ENCODE measurements at places on chromosomes 2 and 18.
A peak's percentile ranks its signal among the peaks of the same experiment; 100 is the strongest.

- no peak for DNase-seq
These were observed 104.5 kb downstream of the OSBPL6 start for GRCh38 chr2:178298785-178299212.

DNA sequence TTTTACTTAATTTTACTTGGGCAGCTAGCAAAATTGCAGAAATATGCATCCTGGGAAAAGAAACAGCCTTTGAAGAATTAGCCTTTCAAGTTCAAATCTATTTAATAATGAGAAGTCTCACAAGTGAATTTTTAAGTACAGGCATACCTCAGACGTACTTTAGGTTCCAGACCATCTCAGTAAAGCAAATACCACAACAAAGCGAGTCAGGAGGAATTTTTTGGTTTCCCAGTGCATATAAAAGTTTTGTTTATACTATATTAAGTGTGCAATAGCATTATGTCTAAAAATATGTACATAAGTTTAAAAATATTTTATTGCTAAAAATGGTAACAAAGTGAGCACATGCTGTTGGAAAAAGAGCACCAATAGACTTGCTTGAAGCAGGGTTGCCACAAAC lies 50.8 kb upstream of the TWSG1 start:
- DNase-seq, result no peak

DNA sequence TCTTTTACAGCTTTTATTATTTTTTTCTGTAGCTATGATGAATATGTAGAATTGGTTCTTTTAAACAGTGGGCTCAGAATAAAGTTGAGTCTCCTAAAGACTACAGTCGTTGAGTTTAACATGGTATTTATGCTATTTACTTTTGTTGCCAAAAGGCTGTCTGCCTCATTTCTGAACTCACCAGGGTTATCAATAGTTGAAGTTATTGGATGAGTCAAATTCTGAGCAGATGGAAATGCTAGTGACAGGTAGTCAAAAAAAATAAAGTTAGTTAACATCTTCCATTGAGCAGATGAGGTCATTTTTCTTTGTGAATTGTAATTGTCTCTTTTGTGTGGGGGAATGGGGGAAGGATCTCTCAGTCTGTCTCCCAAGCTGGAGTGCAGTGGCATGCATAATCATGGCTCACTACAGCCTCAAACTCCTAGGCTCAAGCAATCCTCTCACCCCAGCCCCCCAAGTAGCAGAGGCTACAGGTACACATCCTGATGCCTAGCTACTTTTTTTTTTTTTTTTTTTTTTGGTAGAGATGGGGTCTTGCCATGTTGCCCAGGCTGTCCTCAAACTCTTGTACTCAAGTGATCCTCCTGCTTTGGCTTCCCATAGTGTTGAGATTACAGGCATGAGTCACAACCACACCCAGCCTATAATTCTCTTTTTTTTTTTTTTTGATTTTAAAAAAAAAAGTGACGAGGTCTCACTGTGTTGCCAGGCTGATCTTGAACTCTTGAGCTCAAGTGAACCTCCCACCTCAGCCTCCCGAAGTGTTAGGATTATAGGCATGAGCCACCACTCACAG lies 8.9 kb downstream of the PAPOLG start:
- no peak for DNase-seq

DNA sequence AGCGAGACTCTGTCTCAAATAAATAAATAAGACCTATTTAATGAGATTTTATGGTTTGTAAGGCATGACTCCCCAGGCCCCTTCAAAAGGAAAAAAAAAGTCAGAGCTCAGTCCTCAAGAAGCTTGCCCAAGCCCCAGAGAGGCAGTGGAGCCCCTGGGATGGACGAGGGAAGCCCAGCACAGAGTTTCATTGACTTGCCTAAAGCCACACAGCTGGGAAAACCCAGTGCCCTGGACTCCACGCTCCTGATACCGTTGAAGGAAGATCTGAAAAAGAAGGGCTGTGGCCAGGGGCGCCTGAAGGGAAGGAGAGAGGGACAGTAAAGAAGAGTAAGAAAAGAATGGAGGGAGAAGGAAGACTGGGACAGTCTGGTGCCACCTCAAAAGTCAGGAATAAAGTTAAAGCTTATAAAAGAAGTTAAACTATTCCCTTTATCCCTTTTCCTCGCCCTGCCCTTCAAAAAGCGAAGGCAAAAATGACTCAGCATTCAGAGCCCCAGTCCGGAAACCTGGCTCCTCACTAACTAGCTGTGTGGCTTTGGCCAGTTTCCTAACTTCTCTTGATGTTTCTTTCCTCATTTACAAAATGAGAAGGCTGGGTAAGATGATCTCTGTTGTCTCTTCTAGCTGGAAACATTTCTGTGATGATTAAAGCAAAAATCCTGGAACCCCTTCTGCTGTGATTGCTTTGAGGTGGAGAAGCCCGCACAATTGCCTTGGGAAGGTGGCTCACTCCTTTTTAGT lies 46.7 kb downstream of the LYPD1 start:
- DNase-seq, result no peak

- DNase-seq, result no peak
These were observed 331.3 kb downstream of the KIAA1328 start for GRCh38 chr18:37160038-37160820.

- DNase-seq, result no peak
These were observed 18.6 kb downstream of the CAPN10 start for GRCh38 chr2:240604939-240605716.

GRCh38 chr2:150482667-150483400 lies 4.6 kb downstream of the RND3 start:
- no peak for DNase-seq

DNA sequence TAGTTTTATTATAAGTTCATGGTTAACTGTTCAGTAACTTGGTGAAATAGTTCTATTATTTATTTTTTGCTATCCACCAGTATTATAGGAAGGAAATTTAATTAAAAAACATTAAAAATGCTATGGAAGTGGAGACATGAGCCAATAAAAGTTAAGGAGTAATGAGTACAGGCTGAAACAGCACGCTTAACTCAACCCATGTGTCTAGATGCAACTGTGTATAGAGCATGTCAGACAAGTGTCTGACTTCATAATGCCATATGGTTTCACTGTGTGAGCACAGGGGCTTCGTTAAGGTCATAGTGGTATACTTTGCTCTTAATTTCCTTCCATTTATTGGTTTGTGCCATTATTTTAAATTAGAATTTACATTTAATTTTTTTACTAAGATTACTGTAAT lies 566.8 kb upstream of the NRP2 start:
- DNase-seq, result no peak

DNA sequence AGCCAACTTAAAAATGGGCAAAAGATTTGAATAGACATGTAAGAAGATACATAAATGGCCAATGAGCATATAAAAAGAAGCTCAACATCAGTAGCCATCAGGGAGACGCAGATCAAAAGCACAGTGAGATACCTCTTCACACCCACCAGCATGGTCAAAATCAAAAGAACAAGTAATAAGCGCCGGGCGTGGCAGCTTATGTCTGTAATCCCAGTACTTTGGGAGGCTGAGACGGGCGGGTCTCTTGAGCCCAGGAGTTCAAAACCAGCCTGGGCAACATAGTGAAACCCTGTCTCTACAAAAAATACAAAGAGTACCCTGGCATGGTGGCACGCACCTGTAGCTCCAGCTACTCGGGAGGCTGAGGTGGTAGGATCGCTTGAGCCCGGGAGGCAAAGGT lies 4.6 kb upstream of the CIB4 start:
- no peak for DNase-seq

DNA sequence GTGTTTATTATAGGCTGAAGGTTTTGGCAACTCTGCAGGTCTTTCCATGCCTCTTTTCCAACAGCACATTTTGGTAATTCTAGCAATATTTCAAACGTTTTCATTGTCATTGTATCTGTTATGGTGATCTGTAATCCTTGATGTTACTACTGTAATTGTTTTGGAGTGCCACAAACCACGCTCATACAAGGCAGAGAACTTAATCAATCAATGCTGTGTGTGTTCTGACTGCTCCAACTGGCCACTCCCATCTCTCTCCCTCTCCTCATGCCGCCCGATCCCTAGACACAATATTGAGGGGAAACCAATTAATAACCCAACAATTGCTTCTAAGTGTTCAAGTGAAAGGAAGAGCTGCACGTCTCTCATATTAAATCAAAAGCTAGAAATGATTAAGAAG lies 32.9 kb downstream of the HDLBP start:
- DNase-seq, result no peak

- DNase-seq, result no peak
These were observed 209.4 kb upstream of the CXCR4 start for GRCh38 chr2:136327162-136327852.

DNA sequence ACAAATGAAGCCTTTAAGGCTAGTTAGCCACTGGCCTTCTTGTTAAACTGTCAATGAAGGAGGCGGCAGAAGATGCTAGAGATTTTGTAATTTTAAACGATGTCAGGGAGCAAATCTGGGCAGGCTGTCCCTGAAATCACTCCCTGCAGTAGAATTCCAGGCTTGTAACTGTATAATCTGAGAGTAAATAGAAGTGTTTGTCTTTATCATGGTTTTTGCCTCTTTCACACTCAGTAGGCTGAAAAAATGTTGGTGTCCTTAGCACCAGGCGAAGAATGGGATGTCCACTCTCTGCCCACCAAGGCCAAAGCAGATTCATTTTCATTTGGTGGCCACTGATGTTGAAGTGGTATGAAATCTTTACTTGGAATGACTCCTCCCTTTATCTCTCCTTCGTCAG lies 136.9 kb upstream of the THSD7B start:
- DNase-seq, result no peak

DNA sequence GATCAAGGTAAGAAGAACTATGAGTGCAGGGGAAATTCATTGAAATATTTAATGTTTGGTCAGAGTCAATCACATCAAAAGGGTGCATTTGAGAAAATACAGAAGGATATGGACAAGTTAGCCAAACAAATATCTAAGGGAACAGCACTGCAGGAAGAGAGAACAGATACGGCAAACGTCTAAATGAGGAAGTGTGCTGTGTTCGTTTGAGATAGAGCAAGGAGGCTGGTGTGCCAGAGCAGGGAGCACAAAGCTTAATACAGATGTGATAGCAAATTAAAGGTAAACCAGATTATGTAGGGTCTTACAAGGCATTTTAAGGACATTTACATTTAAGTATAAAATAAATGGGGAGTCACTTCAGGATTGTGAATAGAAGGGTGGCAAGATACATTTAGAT lies 241.3 kb upstream of the ZNF804A start:
- DNase-seq, result no peak

- DNase-seq, result no peak
These were observed 2.1 kb downstream of the PROKR1 start for GRCh38 chr2:68645523-68645922.

GRCh38 chr2:69055688-69056470 lies 42.9 kb downstream of the ANTXR1 start:
- no peak for DNase-seq

DNA sequence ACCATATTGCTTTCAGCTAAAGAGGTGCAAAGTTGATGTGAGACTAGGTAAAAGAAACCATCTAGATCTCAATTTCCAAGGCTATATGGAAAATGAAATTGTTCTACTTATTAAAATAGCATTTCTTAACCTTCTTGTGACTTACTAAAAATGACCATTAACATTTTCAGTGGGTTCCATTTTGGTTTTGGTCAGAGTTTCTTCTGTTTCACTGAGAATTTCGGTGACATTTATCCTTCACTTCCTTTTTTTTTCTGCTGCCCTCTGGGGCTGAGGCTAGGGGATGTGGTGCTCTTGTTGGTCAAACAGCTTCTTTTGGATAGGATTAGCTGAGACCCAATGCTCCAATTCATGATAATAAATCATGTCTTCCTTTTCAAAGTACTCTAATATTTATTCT lies 44.3 kb upstream of the REL start:
- DNase-seq, result no peak

- no peak for DNase-seq
These were observed 200.7 kb upstream of the RGPD4 start for GRCh38 chr2:107625982-107626381.

GRCh38 chr2:176004934-176005333 lies 2.9 kb upstream of the LNPK start:
- DNase-seq, result no peak

DNA sequence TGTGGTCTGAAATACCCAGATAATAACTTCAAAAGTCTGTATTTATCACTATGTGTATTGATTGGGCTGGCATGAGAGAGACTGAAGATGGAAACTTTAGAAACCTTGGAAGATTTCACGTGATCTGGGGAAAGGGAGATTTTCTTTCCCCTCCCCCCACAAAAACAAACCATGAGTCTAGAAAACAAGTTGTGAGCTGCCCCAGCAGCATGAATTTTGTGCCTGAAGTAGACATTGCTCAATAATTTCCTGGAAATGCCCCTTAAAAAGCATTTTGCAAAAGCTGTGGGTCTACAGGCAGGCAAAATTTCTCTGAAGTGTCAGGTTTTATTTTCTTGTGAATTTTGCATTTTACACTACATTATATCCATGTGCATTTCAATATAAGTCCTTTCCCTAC lies 101.8 kb downstream of the ETAA1 start:
- no peak for DNase-seq

DNA sequence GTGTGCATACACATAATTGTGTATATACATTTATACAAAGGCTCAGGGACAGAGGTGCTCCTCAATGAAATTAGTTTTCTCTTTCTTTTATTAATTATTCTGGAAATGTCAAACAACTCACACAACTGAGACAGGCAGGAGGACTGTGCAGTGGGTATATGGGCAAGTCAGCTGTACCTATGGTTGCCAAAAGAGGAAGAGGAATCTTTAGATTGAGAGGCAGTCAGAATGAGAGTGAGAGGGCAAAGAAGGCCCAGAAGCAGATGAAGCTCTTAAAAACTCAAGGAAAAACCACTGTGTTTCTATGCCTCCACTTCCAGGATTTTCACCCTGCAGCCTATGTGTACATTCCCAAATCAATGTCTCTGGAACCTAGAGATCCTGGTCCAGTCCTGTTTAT lies 79.1 kb downstream of the CACNB4 start:
- DNase-seq, result no peak

GRCh38 chr2:18925296-18925695 lies 335.9 kb upstream of the NT5C1B start:
- no peak for DNase-seq

DNA sequence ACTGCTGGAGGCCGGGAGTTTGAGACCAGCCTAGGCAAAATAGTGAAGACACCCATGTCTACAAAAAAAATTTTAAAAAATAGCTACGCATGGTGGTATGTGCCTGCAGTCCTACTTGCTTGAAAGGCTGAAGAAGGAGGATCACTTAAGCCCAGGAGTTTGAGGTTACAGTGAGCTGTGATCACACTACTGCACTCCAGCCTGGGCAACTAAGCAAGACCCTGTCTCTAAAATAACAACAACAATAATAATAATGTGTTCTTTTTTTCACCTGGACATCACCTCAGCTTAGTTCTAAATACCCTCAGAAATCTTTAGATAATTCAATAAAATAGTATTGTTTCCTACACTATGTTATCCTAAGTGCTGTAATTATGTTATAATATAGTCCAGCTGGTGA lies 397.1 kb upstream of the ZNF804A start:
- no peak for DNase-seq

- no peak for DNase-seq
These were observed 66.1 kb downstream of the CHN1 start for GRCh38 chr2:174939046-174939445.

GRCh38 chr18:46324087-46324955 lies 220.1 kb downstream of the HAUS1 start:
- DNase-seq, result peak; percentile 48
